Epithelial cell of alveolus of lung (primary cell): ENCODE measurements at places on chromosomes 13 and 19. TPM values are rescaled to one million over a fixed set of nuclear protein-coding genes. Genes with fewer than 3 reads are reported as not detected.

Gene ZNF430
- total RNA-seq = 3.8 and 4.1 TPM in 2 replicates

Gene GNG8
- total RNA-seq = not detected in 2 replicates

Gene ZNF541
- under 0.01 TPM in 1 of 2 replicates, not detected in the other for total RNA-seq

Gene ZIK1
- 7.1 and 9.8 TPM in 2 replicates for total RNA-seq

Gene RASIP1
- 3.4 and 8.3 TPM in 2 replicates for total RNA-seq

Gene WASF3
- 6.1 and 14.6 TPM in 2 replicates for total RNA-seq

Gene INAFM1
- 4.9 and 11.1 TPM in 2 replicates for total RNA-seq

Gene NLRP12
- total RNA-seq = not detected in 2 replicates

Gene CEACAM6
- not detected in 2 replicates for total RNA-seq

Gene ACP5
- 1.9 TPM in 1 of 2 replicates, not detected in the other for total RNA-seq

Gene NLRP8
- not detected in 2 replicates for total RNA-seq

Gene SHC2
- 0.91 and 9.1 TPM in 2 replicates for total RNA-seq

Gene ZNF506
- 6.5 and 18.7 TPM in 2 replicates for total RNA-seq

Gene GAPDHS
- total RNA-seq = not detected in 2 replicates
